ENCODE measurements at places on chromosomes 1 and 21.

DNA sequence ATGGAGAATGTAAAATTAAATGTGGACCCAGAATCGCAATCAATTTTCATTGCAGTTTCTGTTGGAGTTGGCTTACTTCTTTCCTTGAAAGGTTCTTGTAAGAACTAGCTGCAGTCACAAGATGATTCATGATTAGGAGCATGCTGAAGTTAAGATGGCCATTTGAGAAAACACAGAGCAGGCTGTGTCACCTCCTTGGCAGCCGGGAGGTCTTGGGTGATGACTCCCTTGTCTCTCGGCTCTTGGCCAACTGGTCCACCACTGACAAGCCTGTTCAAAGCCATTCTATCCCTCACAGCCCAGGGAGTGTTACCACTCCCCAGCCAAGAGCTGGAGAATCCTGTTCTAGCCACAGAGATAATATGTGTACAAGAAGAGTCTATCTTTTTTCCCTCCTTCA, 40.6 kb downstream of the OPTC start:
- no peak for DNase-seq

DNA sequence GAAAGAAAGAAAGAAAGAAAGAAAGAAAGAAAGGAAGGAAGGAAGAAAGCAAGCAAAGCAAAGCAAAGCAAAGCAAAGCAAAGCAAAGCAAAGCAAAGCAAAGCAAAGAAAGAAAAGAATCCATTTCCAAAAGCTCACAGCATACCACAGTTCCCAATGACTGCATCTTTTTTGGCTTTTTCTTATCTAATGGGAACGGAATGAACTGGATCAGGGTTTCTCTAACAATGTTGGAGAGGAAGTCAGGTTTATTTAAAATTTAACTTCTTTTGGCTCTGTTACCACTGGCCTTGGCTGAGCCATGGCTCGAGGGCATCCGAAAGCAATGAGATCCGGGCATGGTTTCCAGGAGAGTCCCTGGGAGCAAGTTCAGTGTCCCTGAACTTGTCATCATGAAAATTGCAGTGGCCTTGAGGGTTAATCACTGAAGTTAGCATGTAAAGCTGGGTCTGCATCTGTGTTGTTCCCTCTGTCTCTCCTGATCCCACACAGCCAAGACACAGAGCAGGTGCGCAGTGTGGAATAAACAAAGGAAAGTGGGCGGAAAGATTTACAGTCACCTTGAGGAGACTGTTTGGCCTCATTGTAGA, 34.6 kb upstream of the CTPS1 start:
- DNase-seq: no peak

GRCh38 chr1:33098371-33098770, 17.4 kb downstream of the AZIN2 start:
- DNase-seq: no peak

GRCh38 chr1:227424953-227425352, 106.7 kb upstream of the CDC42BPA start:
- DNase-seq: no peak

GRCh38 chr21:42199868-42200463, 19.0 kb upstream of the ABCG1 start:
- no peak for DNase-seq

- no peak for DNase-seq
Measured at GRCh38 chr1:79472067-79472656, 465.6 kb upstream of the ADGRL4 start.

DNA sequence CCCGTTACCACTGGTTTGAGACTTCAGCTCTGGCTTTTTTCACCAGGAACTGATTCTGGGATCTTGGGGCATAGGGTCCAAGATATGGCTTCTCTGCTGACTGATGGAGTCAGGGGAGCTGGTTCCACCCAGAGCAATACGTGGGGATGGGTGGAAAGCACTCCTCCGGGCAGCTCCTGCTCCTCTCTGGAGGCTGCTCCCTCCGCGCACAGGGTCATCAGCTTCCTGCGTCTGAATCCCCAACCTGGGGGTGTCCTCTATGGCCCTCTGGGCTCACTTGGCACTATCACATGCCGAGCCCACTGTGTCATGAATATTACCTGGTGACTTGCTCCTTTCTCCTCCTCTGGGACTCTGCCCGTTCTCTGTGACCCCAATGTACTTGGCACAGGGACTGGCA, 405.4 kb upstream of the VAMP3 start:
- DNase-seq: no peak

DNA sequence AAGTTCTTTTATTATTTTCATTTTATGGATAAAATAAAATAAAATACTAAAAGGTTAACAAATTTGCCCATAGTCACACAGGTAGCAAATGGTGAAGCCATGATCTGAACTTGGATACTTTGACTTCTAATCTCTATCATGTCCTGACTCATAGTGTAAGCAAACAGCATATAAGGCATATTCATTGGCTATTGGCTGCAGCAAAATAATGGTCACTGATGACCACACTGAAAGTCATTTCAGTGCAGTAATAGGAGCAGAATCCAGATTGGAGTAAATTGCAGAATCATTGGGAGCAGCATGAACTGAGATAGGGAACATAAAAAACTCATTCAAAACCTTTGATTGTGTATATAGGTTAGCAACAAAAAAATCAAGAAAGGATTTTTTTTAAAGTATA, 262.9 kb downstream of the PLA2G4A start:
- DNase-seq: no peak

GRCh38 chr1:3480369-3480719, 25.9 kb downstream of the ARHGEF16 start:
- DNase-seq: no peak

GRCh38 chr1:9249534-9250410, 15.2 kb downstream of the H6PD start:
- no peak for DNase-seq

DNA sequence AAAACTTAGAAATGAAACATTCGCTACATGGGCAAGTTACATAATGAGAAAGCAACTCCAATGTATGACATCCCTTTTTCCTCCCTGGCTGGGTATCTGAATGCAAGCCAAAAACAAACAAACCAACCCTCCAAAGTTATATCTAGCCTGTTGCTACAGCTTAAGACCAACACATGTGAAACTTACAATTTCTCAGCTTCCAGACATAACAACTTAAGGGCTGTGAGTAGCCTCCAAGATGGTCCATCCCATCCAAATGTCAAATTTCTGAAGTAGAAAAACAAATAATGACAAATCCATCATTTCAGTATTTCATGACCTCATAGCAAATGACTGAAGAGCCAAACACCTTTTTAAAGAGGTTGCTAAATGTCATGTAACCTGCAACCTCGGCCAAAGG, 19.9 kb downstream of the SETD4 start:
- no peak for DNase-seq

GRCh38 chr21:36163750-36164741, 7.4 kb downstream of the DOP1B start:
- DNase-seq: no peak

GRCh38 chr1:56434025-56434424, 145.3 kb downstream of the PLPP3 start:
- DNase-seq: no peak

DNA sequence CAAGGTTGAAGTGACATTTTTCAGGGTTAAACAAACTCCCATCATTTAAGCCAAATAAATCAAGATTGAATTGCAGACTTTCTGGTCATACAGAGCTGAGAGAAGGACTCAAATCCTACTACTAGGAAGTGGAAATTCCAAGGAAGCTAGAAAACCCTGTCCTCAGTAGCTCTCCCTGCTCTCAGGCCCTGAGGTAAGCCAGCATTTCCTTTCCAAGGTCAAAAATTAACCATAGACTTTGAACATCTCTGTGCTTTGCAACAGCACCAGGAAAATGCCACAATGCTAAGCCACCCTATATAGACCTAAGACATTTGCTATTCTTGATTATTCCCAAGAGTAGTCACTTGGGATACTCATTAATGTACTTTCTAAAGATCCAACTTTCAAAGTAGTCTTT, 45.1 kb downstream of the LUZP1 start:
- DNase-seq: no peak

DNA sequence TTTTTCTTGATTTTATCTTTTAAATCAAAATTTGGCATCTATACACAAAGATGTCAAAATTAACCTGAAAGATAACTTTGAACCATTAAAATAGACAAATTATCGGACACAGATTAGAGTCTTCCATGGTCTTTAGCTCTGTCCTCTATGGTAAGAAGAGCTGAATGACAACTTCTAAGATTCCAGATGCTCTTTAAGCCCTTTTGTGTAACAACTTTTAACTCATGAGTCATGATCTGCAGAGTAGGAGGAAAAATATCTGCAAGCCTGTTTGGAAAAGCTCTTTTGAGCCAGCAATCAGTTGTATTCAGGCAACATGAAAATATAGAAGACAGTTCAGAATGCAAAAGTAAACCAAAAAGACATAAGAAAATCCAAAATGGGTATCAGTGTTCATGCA, 37.8 kb downstream of the TTC13 start:
- DNase-seq: no peak

DNA sequence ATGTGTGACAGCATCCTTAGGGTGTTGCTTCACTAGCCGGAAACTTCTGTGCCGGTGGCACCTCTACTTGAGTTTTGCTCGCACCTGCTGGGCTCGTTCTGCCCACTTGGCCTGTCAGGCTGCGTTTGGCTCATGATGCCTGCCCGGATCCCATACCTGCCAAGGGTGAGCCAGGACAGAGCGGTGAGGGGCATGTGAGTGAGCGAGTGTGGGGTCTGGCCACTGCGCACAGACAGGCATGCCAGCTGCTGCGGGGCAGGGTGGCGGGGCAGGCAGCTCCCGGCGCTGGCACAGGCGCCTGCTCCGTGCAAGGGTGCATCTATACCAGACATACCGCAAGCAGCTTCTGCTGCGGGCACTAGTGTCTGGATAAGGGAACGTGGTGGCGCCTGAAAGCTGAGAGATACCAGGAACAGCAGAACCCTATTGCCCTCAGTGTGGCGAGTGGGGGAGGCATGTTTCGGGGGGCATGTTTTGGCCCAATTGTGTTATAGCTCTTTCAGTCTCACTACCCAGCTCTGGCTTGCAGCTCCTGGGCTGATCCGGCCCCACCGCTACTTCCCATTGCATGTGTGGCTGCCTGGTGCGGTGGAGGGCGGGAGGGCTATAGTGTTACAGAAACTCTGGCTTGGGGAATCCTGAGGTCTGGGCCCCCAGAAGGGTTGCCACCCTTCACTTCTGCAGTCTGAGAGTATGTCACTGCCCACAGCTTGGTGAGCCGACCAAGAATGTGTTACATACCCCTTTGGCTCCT, 32.2 kb downstream of the MAGI3 start:
- DNase-seq: no peak

- DNase-seq: no peak
Measured at GRCh38 chr1:192592517-192592916, 16.9 kb downstream of the RGS1 start.

GRCh38 chr1:158177700-158178450, 2.8 kb upstream of the CD1D start:
- no peak for DNase-seq

DNA sequence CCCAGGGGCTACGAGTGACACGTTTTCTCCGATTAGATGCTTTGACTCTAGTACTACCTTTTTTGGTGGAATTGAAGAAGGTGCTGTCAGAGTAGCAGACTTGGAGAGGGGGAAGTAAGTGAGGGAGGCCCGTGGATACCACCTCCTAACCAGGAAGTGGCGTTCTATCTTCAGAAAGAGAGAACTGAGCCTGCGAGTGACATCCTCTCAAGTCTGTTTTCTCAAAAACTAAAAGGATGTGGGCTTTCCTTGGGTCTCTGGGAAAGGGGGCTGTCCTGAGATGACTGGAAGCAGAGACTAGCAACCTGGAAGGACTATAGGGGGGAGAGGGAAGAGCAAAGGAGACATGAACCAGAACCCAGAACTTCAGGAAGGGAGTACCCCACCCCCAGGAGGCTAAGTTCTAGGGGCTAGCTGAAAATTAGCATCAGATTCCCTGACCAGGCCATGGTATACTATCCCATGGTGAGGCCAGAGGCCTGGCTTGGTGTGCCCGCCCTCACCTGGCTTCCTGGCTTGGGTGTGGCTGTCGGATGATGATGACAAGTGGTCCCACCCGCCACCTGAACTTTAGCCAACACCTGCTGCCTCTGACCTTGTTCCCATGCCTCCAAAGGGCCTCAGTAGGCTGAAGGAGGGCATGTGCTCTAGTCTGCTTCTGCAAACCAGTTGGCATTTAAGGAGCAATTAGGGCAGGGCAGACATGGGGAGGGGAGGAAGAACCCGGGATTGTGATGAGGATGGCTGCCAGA, 49.1 kb downstream of the ATP2B4 start:
- no peak for DNase-seq

- peak; percentile 42 for DNase-seq
Measured at GRCh38 chr1:232805269-232806185, at the start of gene MAP10. Gene MAP10, plus strand, starts transcription at chr1:232805416. Its CDS starts 34 bp downstream, at chr1:232805450.

DNA sequence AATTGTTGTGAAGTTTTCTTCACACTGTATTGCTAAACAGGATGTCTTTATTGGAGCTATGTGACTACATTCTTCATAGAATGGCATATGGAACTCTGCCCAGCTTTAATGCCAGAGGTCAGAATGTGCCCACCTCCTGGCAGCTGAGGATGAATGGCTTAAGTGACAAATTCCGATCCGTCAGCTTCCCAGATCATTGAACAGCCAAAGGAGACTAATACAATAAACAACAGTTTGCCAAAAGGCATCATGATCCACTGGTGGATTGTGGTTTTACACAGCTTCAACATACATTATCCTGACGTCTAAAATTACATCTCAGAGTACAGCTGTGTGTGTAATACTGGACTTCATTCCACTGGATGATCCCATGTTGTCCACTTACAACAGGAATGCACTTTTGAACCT, 68.7 kb upstream of the C1orf105 start:
- DNase-seq: no peak

DNA sequence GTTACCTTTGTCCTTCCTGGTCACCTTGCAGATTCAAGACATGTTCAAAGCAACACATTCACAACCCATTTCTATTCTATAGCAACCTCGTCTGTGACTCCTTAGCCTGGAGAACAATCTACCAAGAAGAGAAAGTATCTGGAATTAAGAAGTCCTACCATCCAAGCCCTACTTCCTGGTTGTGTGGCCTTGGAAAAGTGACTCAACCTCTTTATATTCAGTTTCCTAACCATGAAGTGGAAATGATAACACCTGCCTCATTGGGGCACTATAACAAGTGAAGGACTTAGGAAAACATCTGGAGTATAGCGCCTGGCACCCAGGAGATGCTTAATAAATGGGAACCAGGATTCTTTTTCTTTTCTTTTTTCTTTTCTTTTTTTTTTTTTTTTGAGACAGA, 36.5 kb upstream of the SRRM1 start:
- no peak for DNase-seq

DNA sequence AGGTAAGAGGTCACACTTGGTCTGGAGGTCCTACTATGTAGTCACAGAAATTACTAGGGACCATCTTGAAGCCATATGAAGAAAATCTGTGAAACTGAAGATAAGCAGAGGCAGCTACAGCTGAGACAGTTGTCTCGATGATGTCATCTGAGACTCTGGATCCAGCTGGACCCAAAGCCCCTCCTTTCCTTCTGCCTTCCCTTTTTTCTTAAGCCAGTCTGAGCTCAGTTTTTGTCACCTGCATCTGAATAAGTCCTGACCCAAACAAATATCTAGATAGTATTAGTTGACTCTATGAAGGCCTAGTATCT, 143.3 kb downstream of the ETS2 start:
- DNase-seq: no peak

- peak; percentile 98 for DNase-seq
Measured at GRCh38 chr1:100622037-100622436, 84.1 kb downstream of the GPR88 start.
